ENCODE measurements at places on chromosomes 13 and 19.

DNA sequence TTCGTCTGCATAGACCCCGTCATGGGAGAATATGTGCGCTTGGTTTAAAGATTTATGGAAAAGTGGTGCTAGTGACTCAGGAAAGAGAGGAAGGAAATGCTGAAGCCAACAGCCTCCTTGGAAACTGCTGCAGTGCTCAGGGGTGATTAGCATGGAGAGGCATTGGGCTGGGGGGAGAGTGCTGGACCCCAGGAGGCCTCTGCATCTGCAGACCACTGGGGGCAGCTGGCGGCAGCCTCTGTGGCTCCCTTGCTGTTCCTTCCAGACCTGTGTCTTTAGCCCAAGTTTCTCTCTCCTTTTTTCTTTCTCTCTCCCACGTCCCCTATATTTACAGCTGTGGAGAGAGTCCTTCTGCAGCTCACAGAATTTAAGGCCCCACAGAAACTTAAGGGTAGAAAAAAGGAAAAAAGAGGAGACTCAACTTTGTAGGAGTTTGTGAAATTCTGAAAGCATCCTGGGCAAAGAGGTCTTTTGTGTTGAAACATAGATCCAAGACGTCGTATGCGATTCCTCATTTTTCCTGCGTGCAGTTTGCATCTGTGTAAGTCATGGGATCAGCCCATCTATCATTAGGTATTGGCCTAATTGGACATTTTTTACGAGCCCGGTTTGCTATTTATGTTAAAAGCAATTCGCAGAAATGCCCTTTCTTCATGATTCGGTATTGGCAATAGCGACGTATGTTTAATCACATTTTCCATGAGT lies 116.2 kb upstream of the ZNF536 start:
- no peak for DNase-seq

DNA sequence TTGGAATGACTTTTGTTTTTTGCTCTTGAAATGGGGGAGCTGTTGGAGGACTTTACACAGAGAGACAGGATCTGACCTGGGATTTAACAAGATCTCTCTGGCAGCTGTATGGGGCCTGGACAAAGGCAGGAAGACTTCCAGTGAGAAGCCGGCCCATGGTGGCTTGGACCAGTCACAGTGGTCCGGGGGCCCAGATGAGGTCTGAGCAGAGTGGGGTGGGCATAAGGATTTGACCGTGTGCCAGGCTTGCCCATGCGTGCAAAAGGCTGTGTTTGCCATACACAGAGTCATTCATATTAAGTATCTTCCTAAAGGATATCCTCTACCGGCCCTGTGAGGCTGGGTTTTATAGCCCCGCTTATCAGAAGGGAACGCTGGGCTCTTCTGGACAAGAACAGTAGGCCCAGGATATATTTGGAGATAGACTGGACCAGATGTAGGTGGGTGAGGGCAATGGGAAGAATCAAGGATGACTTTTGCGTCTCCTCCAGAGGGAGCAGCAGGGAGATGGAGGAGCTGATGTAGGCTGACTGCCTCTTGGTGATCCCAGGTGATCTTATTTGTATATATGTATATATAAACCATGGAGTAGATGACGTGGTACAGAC lies 4.1 kb downstream of the SPACA6 start:
- no peak for DNase-seq

- no peak for DNase-seq
Observed at GRCh38 chr13:28067491-28067890, 32.9 kb downstream of the FLT3 start.

DNA sequence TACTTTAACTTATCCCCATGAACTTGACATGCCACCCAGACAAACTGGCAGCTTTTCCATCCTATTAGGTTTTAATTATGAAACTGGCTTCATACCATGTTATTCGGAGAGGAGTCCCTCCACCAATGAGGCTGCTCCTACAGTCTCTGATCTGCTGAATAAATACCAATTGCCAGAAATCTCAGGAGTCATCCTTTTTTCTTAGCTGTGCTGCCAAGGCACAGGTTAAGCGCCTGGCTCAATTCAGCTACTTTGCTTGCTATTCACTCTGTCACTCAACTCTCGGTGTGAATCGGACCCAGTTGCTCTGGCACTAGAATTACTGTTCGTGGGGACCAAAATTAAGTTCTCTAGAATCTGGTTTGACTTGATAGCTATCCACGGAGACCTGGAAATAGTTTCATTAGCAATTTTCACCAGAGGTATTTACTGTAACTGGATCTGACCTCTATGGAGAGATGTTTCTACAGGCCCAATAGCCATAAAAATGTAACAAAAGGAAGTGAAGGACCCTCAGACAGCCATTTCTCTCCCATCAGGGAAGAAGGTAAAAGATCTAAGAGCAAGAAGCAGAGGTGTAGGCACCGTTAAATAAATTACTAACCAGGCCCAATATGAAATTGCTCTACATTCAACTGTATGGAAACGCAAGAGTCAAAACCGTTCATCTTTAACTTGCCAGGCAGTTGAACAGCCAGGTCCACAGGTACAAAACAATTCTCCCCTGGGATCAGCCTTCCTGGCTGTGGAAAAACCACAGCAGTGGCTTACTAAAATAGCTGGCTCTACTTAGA lies 5.4 kb downstream of the ZC3H4 start:
- DNase-seq, result no peak

DNA sequence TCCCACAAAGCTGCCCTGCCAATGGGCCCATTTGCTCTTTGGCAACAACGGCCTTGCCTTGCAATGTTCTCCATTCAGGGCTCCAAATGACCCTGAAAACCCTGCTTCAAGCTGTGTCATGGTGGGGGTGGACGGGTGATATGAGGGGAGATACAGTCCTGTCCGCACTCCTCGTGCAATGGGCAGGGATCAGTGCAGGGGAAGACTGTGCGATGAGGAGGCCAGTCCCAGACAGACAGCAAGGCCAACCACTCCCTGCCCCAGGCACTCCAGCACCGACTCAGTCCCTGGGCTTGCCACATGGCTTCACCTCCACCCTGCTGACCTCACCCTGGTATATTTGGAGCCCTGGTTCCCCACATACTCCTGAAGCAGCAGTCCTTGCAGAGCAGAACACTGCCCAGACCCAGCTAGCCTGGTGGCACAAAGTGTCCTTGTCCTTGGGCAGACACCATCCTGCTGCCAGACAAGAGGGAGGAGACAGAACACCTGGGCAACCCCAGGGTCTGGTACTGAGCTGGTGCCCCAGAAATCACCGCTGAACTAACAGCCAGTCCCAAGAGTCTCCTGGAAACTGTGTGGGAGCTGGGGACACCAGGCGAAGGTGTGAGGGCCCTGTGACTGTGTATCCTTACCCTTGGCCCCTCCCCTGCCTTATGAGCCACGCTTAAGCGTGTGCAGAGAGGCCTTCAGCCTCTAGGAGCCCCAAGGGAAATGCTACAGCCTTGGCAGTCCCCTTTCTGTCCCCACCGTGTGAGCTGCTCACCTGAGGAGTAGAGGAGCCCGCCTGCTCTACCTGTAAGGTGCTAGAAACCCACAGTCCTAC lies 9.1 kb upstream of the SLC35E1 start:
- DNase-seq, result no peak

DNA sequence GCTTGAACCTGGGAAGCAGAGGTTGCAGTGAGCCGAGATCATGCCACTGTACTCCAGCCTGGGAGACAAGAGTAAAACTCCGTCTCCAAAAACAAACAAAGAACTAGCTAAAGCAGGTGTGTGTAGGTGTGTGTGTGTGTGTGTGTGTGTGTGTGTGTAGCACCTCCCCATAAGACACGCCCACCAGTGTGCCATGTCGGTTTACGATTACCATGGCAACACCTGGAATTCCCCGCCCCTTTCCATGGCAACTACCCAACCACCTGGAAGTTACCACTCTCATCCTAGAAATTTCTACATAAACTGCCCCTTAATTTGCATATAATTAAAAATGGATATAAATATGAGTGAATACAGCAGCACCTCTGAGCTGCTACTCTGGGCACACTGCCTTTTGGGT lies 80.9 kb upstream of the ADGRE5 start:
- DNase-seq, result no peak

GRCh38 chr13:101098873-101099272 lies 317.4 kb downstream of the NALCN start:
- DNase-seq, result no peak

DNA sequence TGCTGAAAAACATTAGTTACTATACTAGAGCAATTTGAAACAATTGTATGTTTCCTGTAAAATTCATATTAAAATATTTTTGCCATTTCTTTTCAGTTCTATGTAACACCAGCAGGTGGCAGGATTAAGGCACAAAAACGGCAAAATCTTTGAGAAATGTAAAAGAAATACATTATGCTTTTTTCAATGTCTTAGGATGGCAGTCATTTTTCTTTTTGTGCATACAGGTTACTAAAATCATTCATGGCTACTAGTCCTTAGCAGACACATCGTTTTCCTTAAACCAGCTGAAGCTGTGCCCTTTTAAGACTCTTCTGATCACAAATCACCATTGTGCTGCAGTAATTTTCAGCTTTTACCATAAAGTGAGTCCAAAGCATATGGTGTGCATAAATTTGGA lies 800.7 kb upstream of the SLITRK5 start:
- DNase-seq, result peak; percentile 27
